ENCODE measurements at places on chromosomes 5 and 9.

GRCh38 chr9:25684321-25684720 lies 6.1 kb upstream of the TUSC1 start:
- DNase-seq: no peak

GRCh38 chr5:1419476-1420210 lies 25.6 kb downstream of the SLC6A3 start:
- DNase-seq: no peak

GRCh38 chr5:35430381-35431162 lies 187.1 kb upstream of the SPEF2 start:
- DNase-seq: peak; percentile 68

DNA sequence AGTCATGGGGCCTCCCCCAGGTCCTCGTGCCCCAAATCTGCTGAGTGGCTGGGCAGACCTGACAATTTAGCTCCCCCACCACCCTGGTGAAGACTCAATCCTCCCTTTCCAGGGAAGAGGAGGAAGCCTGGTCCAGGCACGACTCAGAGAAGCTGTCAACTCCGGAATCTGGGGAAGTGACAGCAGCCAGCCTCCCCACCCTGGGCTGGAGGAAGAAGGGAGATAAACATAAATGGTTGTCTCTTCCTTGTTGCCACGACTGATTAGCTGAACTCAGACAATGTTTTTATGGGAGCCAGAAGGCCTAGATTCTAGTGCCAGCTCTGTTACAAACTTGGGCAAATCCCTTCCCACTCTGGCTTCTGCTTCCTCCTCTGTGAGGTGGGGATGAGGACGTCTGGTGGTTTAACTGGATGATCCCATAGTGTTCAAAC lies 15.4 kb downstream of the CCDC69 start:
- no peak for DNase-seq

GRCh38 chr9:121598965-121599871 lies 52.2 kb upstream of the DAB2IP start:
- DNase-seq: peak; percentile 64

GRCh38 chr5:80239680-80240367 lies 16.0 kb downstream of the SERINC5 start:
- DNase-seq: no peak

DNA sequence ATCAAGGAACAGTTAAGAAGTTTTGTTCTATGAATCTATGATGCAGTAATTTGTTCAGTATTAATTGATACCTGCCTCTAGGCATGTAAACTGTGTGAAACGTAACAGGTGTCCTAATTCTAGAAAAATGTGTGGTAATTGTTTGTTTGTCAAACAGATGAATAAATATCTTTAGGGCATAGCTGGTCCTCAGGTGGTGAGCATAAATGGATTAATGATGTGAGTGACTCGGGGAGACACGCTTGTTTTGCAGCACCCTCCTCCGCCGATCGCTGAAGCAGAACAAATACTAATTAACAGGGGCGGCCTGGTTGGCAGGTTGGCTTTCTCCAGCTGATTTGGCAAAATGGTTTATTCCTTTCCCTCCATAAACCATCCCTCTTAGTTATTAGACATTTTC lies 88.8 kb downstream of the TLE4 start:
- DNase-seq: no peak
